ENCODE measurements at places on chromosomes 2 and 18.

DNA sequence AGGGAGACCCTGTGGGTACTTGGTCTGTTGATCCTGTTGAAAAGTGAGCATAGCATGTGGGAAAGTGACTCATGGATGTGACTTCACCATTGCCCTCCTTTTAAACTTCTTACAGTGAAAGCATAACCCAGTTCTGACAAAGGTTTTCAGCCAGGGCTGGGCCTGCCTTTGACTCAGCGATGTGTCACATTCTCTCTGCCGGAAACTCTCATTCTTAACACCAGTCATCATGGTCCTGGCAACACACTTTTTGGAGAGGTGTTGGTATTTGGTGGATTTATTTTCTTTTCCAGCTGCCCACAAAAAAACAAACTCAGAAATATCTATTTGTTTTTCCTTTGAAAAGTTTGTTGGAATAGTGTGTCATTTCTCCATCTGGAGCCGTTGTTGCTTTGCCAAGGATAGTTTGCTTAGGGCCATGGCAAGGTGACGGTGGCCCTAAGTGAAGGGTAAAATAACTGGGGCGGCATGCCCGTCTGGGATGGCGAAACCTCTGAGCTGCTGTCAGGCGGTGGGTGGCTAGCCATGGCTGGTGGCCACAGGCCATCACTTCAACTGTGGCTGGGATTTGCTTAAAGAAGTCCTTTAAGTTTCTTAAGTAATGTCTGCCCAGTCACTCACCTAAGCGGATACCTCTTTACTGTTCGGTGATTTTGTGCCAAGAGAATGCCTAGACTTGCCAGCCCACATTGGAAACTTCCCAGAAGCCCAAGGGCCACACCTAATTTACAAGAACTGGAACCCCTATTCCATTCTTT, 123.3 kb downstream of the LTBP1 start:
- DNase-seq: no peak

GRCh38 chr18:67862069-67862468, 345.5 kb upstream of the DSEL start:
- DNase-seq: no peak

- DNase-seq: no peak
Measured at GRCh38 chr2:162885281-162886070, 46.9 kb upstream of the KCNH7 start.

- DNase-seq: no peak
Measured at GRCh38 chr18:71116535-71116934, 827.7 kb downstream of the SOCS6 start.

GRCh38 chr2:100406120-100406508, 11.4 kb downstream of the CHST10 start:
- no peak for DNase-seq

GRCh38 chr2:154368153-154368552, 330.3 kb upstream of the KCNJ3 start:
- DNase-seq: no peak

- DNase-seq: no peak
Measured at GRCh38 chr2:235406430-235406829, 87.4 kb upstream of the AGAP1 start.

DNA sequence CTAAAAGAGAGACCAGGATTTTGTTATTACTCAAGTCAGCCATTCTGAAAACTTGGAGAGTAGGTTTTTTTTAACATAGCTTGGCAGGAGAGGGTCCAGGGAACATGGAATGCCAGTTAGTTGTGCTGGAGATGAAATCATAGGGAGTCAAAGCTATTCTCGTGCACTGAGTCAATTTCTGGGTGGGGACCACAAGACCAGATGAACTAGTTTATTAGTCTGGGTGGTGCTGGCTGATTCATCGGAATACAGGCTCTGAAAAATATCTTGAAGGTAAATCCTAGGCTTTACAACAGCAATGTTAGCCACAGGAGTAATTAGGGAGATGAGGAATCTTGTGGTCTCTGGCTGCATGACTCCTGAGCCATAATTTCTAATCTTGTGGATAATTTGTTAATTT, 921.4 kb downstream of the TRIB2 start:
- DNase-seq: no peak

- no peak for DNase-seq
Measured at GRCh38 chr2:99487906-99488305, 1.9 kb downstream of the REV1 start.

- no peak for DNase-seq
Measured at GRCh38 chr2:187853381-187853791, 299.2 kb upstream of the TFPI start.

GRCh38 chr2:79071078-79071477, 16.7 kb downstream of the REG1B start:
- DNase-seq: no peak

GRCh38 chr2:68283419-68283812, 31.1 kb upstream of the PPP3R1 start:
- no peak for DNase-seq

DNA sequence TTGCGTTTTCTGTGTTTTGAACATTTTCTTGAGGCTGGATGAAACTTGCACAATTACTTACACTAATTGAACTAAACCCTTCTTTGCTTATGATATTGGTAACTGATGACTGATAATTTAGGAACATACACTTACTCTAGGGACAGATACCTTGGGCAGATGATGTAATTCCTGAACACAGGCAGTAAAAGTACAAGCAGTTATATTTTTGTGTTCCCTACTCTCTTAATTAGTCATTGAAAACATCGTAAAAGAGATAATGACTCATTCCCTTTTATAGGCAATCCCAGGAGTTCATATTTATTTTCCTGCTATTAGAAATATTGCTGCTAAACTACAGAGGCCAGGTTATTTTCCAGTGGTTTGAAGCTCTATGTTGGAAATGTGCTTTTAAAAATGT, 46.4 kb downstream of the CCDC85A start:
- no peak for DNase-seq

DNA sequence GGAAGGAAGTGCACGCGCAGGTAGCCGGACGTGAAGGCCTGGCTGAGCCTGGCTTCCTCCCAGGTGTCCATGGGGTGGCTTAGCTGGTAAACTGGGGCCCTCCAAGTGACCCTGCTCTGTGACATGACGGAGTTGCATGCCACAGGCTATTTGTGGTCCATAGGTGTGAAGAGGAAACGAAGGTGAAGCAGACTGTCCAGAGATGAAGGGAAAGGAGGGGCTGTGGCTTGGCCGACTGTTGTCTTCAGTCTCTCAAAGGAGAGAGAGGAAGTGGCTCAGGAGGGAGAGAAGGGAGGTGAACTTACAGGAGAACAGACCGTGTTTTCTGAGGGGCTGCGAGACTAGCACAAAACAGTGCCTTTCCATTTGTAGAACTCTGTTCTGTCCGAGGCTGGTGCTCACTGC, 19.3 kb downstream of the INPP5D start:
- no peak for DNase-seq

- DNase-seq: no peak
Measured at GRCh38 chr2:2043394-2043793, 287.7 kb downstream of the MYT1L start.

DNA sequence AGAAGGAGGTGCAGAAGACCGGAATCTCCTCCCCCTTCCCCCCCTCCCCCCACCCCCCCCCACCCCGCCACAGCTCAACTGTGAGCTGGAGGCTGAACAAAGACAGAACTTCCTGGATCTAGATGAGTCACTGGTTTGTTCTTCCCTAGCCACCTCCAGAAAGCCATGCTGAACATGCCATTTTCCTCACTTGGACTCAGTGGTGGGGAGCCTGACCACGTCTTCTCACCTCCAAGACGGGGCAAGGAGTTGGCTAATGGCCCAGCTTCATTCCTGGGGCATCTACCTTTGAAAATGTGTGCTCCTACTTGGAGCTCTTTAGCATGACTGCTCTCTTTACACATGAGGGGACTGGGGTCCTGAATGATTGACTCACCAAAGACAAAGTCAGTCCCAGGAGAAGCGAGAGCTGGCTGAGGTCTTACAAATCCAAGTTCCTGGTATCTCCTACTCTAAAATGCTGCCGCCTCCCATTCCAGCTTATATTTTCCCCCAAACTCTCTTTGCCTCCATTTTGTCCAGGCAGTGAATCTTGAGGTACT, 22.6 kb upstream of the FZD5 start:
- DNase-seq: no peak

- no peak for DNase-seq
Measured at GRCh38 chr18:57801761-57802212, 1.3 kb downstream of the ATP8B1 start.

DNA sequence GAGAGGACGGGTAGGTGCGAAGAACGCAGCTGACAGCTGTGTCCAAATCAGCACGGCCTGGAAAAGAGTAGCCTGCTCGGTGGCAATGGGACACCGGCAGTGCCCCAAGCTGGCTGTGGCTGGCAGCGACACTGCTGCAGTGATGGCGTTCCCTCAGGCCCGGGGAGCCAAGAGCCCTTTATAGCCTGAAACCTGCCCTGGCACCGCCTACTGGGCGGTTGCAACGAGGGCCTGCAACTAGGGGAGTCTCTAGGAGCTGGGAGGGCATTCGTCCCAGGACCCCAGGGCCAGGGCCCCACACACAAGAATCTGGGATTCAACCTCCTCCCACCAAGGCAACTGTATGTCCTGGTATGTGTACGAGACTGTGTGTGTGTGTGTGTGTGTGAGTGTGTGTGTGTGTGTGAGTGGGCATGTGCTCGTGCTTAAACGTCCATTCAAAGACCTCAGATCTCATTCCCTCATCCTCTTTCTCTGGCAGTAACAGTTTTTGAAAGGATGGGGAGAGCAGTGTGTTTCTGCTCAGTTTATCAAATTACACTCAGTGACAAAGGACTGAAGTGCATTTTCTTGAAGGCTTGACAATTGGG, 6.8 kb upstream of the CYP26B1 start:
- no peak for DNase-seq

DNA sequence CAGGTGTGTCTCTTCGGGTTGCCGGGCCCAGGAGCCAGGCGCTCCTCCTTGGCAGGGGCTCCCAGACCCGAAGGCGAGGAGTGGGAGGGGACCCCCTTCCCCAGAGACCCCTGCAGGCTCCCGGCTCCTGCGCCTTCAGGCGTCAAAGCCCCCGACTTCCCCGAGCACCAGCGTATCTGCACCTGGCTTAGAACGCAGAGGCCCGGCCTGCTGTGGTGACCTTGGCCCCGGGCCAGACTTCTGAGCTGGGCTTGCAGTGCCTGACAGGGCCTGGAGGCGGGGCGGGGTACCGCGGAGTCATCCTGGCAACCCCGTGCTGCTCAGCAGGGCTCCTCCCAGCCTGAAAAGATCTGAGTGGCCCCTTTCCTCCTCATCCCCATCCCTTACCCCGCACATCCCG, 27.0 kb downstream of the SKA1 start:
- no peak for DNase-seq

- DNase-seq: no peak
Measured at GRCh38 chr2:73971722-73972121, 13.0 kb upstream of the TET3 start.
